H4 (cell line): ENCODE measurements at places on chromosomes 4 and X. TPM values are rescaled to one million over a fixed set of nuclear protein-coding genes. Genes with fewer than 3 reads are reported as not detected.

The LONRF3 gene
- total RNA-seq = 1.8 and 2.7 TPM in 2 replicates

The GPC4 gene
- total RNA-seq = 2.4 and 2.7 TPM in 2 replicates

The PHKA2 gene
- 5.2 TPM in 2 replicates for total RNA-seq

The SLC38A5 gene
- 0.04 TPM in 1 of 2 replicates, not detected in the other for total RNA-seq

GRCh38 chrX:153646620-153647373 is at the start of gene DUSP9:
TSS of gene DUSP9 (plus strand) at chrX:153647203. CDS start at chrX:153647954, 751 bp downstream.
- DNase-seq = no peak

GRCh38 chrX:50081282-50081889 is 119.4 kb downstream of the AKAP4 start:
- no peak for DNase-seq

DNA sequence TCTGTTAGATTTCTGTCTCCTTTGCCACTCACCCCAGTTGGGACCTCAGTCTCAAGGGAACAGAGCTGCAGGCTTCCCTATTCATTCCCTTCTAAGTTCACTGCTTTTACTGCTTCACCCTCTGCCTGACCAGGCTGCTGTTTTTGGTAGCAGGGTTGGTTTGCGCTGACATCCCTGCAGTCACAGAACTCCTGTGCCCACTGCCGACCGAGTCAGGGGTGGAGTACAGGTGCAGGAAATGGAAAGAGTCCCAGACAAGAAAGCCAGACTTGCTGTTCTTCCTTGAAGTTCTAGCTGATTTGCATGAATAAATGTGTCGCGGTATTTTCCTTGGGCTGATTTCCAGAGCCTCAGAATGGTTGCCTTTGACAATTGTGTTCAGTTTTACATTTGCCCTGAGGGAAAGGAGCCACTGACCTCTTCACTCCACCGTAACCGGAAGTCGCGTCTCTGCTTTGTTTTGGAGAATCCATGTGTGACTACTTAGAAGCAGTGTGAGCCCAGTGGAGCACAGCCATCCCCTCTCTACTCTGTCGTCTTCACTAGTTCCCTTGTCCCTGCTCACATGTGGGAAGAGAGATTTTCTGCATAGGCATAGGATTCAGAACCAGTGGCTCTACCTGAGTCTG is 84.8 kb downstream of the TNIP2 start:
- DNase-seq = no peak

DNA sequence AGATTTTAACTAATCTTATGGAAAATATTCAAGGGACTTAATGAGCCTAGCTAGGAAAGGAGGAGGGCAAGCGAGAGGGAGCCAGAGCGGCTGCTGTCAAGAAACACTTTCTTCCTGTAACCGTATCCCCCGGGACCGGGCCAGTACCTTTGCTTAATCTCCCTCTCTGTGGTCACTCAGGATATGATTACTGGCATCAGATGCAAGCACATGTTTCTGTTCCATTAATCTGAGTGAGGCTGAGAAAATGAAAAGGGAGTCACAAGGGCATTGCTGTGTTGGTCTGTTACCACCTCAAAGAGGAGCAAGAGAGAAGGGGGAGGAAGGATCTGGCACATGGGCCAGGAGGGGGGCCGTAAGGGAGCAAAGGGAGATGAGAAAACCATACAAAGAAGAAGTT is 356.7 kb upstream of the GATB start:
- DNase-seq = no peak

DNA sequence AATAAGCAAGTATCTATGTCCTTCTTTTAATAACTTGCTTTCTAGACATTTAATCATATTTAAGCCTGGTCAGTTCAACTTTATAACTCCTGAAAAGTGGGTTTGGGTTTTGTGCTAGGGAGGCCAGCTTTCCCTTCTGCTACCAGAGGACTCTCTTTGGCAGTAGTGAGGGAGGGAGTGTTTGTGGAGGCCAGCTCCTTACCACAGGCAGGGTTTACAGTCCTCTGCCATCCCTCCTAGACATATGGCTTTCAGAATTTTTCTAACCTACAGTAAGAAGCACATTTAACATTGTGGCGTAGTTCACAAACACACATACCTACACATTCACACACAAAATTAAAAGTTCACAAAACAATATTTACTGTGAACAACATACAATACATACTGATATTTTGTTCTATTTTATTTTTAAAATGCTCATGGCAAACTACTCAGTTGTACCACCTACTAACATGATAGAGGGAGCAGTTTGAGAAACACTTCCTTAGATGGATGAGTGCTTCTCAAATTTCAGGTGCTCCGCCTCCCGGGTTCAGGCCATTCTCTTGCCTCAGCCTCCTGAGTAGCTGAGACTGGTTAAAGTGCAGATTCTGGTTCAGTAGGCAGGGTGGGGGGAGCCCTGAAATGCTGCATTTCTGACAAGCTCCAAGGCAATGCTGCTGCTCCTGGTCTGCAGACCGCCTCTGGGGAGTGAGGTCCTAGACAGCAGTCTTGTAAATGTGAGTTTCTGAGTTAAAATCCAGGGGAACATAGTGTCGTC is 86.7 kb downstream of the PTTG2 start:
- no peak for DNase-seq

- DNase-seq = no peak
Measured at GRCh38 chrX:154441984-154442707, 1.8 kb upstream of the FAM50A start.
